ENCODE measurements at places on chromosomes 2 and 18. TPM values are rescaled to one million over a fixed set of nuclear protein-coding genes. Genes with fewer than 3 reads are reported as not detected.
A peak's percentile ranks its signal among the peaks of the same experiment; 100 is the strongest.

Gene NT5DC4
- total RNA-seq = not detected

Gene LONRF2
- 1.1 TPM for total RNA-seq

Gene IL1F10
- total RNA-seq = not detected

Gene PELI1
- total RNA-seq = 10.4 TPM

Gene AGXT
- total RNA-seq = not detected

Gene SIGLEC15
- total RNA-seq = 4.8 TPM

Gene DCC
- total RNA-seq = not detected

Gene PKDCC
- total RNA-seq = 1.9 TPM

Gene MAB21L4
- total RNA-seq = 1.0 TPM

DNA sequence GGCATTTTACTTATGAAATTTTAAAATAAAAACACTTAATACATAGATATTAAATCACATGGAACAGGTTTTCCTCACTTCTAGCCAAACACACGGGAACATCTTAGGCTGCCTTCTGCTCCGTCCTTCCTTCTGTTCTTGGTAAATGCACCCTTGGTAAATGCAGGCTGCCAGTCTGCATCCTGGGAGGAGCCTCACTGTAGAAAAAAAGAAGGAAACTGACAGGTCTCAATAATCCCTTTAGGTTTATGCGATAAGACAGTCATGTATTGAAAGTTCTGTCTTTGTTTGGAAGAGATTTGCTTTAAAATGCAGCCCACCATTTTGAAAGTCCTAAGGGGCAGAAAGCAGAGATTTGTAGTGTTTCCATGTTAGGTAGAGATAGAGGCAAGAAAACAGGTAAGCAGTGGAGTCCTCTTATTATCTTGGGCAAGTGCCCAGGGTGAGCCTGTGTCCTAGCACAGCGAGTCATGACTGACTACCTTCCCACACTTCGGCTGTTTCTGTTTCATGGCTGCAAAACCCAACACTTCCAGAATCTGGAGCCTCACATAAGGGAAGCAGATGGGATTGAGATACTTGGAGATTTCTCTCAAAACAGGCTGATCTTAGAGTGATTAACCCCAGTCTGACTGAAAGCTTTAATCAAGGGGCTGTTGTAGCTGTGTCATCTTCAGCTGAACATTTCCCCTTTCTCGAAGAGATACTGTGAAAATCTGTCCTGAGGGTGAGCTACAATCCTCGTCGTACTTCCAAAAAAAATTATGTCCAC, 131.4 kb upstream of the MAP3K20 start:
- DNase-seq = peak; percentile 50

- no peak for DNase-seq
Observed at GRCh38 chr18:79955302-79956075, 4.0 kb upstream of the SLC66A2 start.

DNA sequence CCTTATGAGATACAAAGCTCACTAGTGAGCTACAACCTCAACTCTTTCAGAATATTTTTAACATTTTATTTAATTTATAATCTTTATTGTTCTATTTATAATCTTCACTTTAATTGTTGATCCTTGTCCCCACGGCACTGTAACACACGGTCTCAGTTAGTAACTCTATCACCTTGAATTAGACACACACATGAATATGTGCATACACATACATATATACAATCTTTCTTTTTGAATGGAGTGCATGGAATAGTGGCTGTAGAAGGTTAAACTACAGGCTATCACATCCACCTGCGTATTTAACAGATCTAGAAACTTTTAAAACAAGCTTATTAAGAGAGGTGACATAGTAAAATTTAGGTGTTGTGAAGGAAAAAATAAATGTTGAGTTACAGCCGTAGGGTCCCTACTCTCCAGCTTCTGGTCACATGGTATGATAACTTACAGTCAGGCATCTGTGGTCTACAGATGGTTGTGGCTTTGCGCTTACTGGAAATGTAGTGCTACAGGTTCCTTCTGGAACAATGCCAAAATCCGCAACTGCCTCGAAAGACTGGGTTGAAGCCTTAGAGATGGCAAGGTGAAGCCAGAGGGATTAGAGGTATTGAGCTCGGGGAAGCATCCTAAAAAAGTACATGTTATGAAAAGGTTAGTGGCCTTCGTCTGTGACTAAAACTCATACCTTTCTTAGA, 1324.1 kb upstream of the SLC39A10 start:
- DNase-seq = no peak

DNA sequence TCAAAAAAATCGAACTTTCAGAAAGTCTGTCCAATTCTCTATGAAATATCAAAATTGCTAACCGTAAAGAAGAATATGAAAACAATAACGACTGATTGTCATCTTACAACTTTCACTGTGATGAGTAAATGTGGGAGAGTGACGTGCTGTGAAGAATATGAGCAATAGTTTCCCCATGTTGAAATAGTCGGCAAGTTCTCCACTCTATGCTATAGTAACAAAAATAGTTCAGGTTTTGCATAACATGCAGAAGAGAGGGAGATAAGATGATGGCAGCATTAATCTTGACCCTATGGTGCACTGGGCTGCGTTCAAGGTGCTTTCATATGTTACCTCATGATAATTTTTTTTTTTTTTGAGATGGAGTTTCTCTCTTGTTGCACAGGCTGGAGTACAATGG, 196.8 kb upstream of the CYRIA start:
- DNase-seq = no peak

DNA sequence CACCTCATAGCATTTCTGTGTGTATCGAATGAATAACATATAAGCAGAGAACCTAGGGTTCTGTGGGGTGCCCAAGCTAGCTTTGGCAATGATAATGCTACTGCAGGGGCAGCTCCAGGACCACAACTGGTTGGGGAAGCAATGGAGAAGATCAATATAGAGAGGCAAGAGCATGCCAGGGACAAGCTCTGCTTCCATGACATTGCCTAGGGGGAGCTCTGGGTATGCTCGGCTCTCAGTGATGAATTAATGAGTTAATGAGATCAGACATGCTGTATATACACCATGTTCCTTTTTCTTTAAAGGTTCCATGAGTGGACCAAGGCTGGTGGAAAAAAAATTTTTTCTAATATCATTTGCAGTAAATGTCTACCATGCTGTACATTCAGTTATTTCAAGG, 618.4 kb downstream of the BCL11A start:
- DNase-seq = no peak

DNA sequence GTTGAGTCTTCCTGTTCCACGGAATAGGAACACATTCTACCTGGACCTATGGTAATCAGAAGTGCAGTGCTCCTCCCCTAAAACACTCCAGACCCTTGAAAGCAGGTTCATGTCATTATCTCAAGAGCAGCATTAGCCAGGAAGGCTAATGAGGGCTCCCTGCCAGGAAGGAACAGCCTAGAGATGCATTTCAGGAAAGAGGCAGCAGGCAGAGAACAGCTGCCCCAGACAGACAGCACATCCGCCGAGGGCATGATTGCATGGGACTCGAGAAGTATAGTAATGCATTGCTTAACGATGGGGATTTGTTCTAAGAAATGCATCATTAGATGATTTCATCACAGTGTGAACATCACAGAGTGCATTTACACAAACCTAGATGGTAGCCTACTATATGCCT, 171.5 kb downstream of the ALK start:
- no peak for DNase-seq

- DNase-seq = peak; percentile 83
Observed at GRCh38 chr2:223735659-223736244, 101.6 kb downstream of the AP1S3 start.

DNA sequence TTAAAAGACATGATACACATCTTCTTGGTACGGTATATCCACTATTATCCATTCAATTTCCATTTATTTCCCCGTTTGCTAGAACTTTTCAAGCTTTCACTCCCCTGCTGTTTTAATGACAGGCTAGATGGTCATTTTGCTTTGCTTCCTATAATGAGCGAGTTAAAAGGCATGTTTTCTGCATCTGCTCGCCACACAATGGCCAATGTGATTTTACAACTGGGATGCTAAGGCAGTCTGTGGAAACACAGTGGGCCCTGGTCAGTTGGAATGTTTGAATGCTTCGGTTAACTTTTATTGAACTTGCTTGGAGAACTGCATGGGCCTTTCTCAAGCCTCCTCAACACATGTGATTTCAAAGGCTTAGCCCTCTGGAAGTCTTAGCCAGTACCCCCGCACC, 48.4 kb upstream of the TNP1 start:
- no peak for DNase-seq

GRCh38 chr2:11310212-11310611, 34.2 kb downstream of the ROCK2 start:
- no peak for DNase-seq

DNA sequence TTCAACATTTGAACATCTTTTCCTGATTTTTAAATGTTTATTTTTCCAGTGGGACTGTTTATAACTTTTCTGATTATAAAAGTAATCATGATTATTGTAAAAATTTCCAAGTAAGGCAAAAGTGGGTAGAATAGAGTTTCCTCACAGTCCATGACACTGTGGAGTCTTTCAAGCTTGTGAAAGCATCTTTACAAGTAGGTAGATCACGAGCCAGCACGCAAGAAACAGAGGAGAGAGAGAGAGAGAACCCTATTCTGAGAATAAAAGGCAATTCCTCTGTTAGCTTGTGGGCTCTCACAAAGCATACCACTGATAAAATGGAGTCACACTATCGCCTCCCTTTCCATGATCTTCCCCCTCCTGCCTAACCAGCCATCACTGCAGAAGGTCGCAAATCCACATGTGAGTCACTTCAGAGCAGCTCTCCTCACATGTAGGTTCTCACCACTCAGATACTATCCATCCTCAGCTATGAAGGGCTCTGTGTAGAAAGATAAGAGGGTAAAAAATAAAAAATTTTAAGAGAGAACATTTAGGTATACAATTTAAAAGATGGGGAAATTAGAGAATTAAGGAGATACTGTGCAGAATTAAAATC, 40.3 kb downstream of the AAK1 start:
- DNase-seq = no peak

- DNase-seq = no peak
Observed at GRCh38 chr2:187168720-187169713, 279.0 kb downstream of the CALCRL start.

DNA sequence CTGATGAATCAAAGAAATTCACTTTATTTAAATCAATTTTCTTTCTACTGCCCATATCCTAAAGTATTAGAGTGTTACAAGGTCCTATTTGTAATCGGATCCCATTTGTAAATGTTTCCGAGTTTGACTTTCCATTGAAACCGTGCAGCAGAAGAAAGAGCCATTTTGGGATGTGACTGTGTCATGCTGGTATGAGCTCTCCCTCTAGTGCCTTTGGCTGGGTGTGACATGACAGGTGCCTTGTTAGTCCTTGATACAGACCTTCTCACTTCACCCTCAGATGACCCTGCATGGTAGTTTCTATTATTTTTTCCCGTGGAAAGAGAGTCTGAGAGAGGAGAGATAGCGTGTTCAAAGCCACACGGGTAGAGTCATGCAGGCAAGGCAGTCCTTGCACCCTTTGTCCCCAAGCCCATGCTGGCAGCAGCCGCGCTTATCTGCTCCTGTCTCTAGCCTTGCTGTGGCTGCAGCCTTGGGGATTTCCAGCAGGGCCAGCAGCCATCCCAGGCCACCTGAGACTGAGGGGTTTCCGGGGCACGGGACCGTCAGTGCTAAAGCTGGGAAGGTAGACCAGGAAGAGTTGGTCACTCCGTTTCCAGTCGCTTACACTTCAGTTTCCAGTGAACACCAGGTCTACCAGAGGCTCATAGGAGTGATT, 21.4 kb downstream of the CHMP1B start:
- peak; percentile 74 for DNase-seq

GRCh38 chr2:73972846-73973245, 11.9 kb upstream of the TET3 start:
- DNase-seq = no peak

GRCh38 chr2:181052523-181052891, 72.1 kb downstream of the UBE2E3 start:
- no peak for DNase-seq

DNA sequence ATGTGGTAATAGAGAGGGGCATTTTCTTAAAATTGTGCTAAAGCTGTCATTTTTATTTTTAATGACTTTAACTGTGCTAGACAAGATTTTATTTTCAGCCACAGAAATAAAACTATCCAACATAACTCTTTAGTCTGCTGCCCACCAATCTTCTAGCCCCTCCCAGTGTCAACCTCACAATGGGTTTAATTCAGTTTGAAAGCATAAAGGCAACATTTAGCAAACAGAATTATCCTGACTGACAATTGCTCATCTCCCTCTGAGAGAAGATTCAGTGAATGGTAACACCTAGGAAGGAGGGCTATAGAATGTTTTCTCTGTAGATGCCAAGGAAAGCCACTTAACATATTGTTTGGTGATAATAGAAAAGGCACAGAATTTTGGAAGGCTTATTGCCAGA, 5.2 kb downstream of the ERMN start:
- DNase-seq = no peak

DNA sequence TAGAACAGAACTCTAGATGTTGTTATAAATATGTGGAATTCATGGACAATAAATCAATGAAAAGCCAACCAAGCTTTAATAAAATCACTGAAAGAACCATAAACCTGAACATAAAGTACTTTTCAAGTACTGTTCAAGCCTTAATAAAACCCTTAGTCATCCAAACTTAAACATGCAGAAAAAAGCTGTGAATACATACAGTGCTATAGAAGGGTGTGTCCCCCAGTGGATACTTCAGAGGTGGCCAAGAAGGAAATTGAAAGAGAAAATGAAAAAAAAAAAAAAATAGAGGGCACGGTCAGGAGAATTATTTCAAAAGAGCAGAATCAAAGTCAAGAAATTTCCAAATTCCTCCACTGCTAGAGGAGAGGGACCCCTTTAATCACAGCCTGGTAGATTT, 141.1 kb downstream of the SP100 start:
- DNase-seq = peak; percentile 13

- no peak for DNase-seq
Observed at GRCh38 chr2:7438855-7439254, 521.6 kb downstream of the RNF144A start.

GRCh38 chr2:198394208-198394607, 589.8 kb downstream of the PLCL1 start:
- no peak for DNase-seq

DNA sequence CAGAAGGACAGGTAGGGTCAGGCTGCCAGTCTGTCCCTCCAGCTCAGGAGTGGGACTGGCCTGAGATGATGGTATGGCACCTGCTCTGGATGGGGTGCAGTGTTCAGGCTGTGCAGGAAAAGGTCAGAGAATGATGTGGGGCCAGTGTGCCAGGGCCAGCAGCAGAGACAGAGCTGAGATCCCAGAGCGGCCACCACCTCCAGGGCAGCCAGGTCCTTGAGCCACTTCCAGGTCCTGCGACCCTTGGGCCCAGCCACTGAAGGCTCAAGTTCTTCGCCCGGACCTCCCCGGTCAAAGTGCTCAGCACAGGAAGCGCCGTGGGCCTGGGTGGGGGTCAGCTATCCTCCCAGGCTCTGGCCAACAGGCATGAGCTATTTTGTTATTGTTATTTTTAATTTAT, 12.1 kb upstream of the ARMC9 start:
- DNase-seq = no peak

GRCh38 chr2:241905716-241906377, 36.3 kb downstream of the RTP5 start:
- no peak for DNase-seq

All from PC-3 (cell line).